Activated CD4-positive, alpha-beta memory T cell treated with anti-CD3 and anti-CD28 coated beads, Interleukin-2, amount 10 ng/mL, durations not matched to agents 7 days and 5 days (primary cell): ENCODE measurements at places on chromosomes 12 and 14. TPM values are rescaled to one million over a fixed set of nuclear protein-coding genes. Genes with fewer than 3 reads are reported as not detected.

Gene KRT80
- total RNA-seq = not detected

Gene TCTN1
- 2.6 TPM for total RNA-seq

Gene KCNK13
- total RNA-seq = 0.28 TPM

DNA sequence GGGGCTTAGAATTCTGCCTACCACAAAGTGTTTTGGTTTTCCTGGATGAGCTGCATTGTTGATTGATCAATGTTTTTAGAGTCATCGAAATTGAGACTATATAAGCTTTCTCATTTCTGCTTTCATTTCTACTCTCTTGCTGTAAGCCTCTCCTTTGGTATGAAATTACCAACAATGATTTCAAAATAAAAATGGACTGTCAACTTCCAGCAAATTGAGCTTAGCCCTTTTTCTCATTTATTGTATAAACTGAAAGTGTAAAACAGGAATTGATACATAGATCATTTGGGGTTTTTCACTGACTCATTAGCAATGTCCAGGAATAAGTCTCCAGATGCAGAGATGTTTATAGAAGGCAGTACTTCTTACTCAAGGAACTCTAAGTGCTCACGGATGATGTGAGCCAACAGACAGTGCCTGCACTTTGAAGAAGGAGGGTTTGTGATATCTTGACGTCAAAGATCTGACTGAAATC lies 20.0 kb upstream of the PCNX1 start:
- no peak for DNase-seq

- DNase-seq = no peak
Measured at GRCh38 chr14:67798731-67799130, 17.7 kb downstream of the ZFYVE26 start.

- no peak for DNase-seq
Measured at GRCh38 chr12:77578466-77579220, 252.1 kb upstream of the NAV3 start.

GRCh38 chr12:52247622-52248540 lies 14.8 kb downstream of the KRT7 start:
- DNase-seq = no peak

- no peak for DNase-seq
Measured at GRCh38 chr12:43294916-43295315, 257.1 kb downstream of the ADAMTS20 start.
